Astrocyte (in vitro differentiated cells and primary cell): ENCODE measurements at places on chromosomes 1 and 21.

DNA sequence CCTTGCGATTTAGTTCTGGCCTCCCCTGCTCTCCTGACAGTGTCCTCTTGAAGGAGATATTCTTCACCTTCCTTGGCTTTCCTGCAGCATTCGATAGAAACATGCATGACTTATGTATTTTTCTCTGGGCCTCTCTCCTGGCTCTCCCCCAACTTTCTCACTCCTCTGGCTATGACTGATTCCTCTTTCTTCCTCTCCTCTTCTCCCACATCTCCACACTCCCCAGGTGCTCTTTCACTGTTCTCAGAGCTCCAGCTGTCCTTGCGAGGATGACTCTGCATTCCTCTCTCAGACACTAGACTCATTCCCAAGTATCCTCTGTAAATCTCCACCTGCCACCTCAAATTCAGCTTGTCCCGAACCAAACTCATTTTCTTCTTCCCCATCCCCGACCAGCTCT, 18.0 kb downstream of the LRRC42 start:
- H3K27ac ChIP-seq, result no peak overlapping the region
- H3K4me3 ChIP-seq, result no peak overlapping the region
- H3K36me3 ChIP-seq, result peaks cover 51% of the 10 kb centered on the region
- peaks cover 8% of the 10 kb centered on the region for H3K4me1 ChIP-seq

GRCh38 chr1:228404107-228404720, 2.4 kb downstream of the TRIM11 start:
- H3K27ac ChIP-seq, result no peak overlapping the region
- H3K36me3 ChIP-seq, result peaks cover 5% of the 10 kb centered on the region
- H3K27me3 ChIP-seq, result no peaks in the 10 kb centered on the region
- no peak overlapping the region for H3K4me3 ChIP-seq

GRCh38 chr1:31872658-31873636, 57.1 kb upstream of the SPOCD1 start:
- H3K27ac ChIP-seq, result no peak overlapping the region
- no peak overlapping the region for H3K4me3 ChIP-seq
- DNase-seq, result no peak

- H3K36me3 ChIP-seq, result no peaks in the 10 kb centered on the region
- DNase-seq, result no peak
- no peak overlapping the region for H3K4me3 ChIP-seq
- no peak overlapping the region for H3K27ac ChIP-seq
- H3K4me1 ChIP-seq, result peaks cover 20% of the 10 kb centered on the region
- no peaks in the 10 kb centered on the region for H3K27me3 ChIP-seq
These were observed 54.4 kb upstream of the ADARB1 start for GRCh38 chr21:45019887-45020537.

GRCh38 chr1:31483012-31483946, 70.3 kb downstream of the SERINC2 start:
- DNase-seq, result peak; percentile 95
- no peak overlapping the region for H3K4me3 ChIP-seq
- H3K36me3 ChIP-seq, result no peaks in the 10 kb centered on the region
- H3K4me1 ChIP-seq, result no peaks in the 10 kb centered on the region
- H3K27ac ChIP-seq, result no peak overlapping the region
- H3K27me3 ChIP-seq, result peaks cover 3% of the 10 kb centered on the region

GRCh38 chr1:52139817-52140540, 1.9 kb upstream of the ZFYVE9 start:
- H3K4me1 ChIP-seq, result peaks cover 5% of the 10 kb centered on the region
- no peak overlapping the region for H3K4me3 ChIP-seq
- no peaks in the 10 kb centered on the region for H3K27me3 ChIP-seq
- peak; percentile 82 for DNase-seq
- H3K36me3 ChIP-seq, result no peaks in the 10 kb centered on the region
- peak overlapping the region; percentile 7 for H3K27ac ChIP-seq

DNA sequence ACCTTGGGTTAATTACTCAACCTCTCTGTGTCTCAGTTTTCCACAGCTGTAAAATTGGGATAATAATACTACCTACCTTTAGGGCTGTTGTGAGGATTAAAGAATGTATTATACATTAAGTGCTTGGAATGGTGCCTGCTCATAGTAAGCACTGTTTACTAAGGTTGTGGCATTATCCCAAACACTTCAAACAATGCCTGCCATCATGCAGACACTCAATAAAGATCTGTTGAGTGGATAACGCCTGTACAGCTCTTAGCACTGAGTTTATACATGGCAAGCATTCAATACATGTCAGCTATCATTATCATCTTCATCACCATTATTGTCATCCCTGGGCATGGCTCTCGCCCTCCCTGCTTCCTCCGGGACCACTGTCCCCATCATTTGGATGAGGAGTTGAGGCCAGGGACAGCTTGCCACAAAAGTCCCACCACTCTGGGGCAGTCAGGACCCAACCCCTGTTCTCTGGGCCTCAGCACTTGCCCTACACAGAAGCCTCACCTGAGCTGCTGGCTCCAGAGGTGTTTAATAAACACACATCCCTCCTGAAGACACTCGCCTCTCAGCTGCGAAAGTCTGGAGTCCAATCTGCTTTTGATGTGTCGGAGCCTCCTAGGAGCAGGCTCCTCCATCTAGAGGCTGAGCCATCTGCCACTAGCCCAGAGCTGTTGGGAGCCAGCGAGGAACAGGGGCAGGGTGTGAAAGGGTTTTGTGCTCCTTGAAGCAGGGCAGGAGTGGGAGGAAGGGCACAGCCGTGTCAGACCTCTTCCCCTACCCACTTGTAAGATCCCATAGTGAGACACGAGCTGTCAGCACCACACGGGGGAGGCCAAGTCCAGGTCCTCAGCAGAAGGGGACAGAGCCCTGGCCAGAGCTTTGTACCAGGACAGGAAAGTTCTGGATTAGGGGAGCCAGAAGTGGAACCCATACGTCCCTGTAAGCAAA, 80.9 kb upstream of the ZC3H12A start:
- H3K27me3 ChIP-seq, result peaks cover 7% of the 10 kb centered on the region
- no peak overlapping the region for H3K4me3 ChIP-seq
- DNase-seq, result no peak
- no peak overlapping the region for H3K27ac ChIP-seq
- H3K36me3 ChIP-seq, result no peaks in the 10 kb centered on the region
- H3K4me1 ChIP-seq, result no peaks in the 10 kb centered on the region

DNA sequence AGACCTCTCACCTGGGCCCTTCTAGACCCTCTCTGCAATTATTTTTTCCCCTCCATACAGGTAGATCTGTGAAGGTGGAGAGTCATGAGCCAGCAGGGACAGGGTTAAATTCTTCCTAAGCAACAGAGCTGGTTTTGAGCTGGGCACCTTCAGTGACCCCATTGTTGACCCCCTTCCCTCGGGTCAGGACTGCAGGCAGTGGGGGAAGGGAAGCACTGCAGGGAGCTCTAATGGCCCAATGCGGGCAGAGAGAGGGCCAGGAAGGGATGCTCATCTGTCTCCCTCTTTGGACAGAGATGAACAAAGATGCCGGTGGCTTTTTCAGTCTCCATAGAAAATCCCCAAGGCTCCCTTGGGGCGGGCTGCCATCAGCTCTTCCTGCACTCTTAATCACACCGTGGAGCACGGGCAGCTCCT, 21.4 kb downstream of the SOX13 start:
- no peaks in the 10 kb centered on the region for H3K27me3 ChIP-seq
- no peak overlapping the region for H3K4me3 ChIP-seq
- no peak overlapping the region for H3K27ac ChIP-seq

- H3K4me3 ChIP-seq, result peak overlapping the region; percentile 20
- peaks cover 22% of the 10 kb centered on the region for H3K4me1 ChIP-seq
- H3K27ac ChIP-seq, result peak overlapping the region; percentile 94
These were observed 95.7 kb upstream of the VANGL1 start for GRCh38 chr1:115545791-115546733.

GRCh38 chr1:153612755-153613331, at the start of gene S100A16:
Gene S100A16 (minus strand): TSS chr1:153613137. CDS start chr1:153608151, 4,986 bp downstream.
- H3K36me3 ChIP-seq, result peaks cover under 1% of the 10 kb centered on the region
- H3K27ac ChIP-seq, result peak within 1 kb of the TSS; percentile 89
- no peaks in the 10 kb centered on the region for H3K27me3 ChIP-seq
- peaks cover 44% of the 10 kb centered on the region for H3K4me1 ChIP-seq
- peak; percentile 57 for DNase-seq

DNA sequence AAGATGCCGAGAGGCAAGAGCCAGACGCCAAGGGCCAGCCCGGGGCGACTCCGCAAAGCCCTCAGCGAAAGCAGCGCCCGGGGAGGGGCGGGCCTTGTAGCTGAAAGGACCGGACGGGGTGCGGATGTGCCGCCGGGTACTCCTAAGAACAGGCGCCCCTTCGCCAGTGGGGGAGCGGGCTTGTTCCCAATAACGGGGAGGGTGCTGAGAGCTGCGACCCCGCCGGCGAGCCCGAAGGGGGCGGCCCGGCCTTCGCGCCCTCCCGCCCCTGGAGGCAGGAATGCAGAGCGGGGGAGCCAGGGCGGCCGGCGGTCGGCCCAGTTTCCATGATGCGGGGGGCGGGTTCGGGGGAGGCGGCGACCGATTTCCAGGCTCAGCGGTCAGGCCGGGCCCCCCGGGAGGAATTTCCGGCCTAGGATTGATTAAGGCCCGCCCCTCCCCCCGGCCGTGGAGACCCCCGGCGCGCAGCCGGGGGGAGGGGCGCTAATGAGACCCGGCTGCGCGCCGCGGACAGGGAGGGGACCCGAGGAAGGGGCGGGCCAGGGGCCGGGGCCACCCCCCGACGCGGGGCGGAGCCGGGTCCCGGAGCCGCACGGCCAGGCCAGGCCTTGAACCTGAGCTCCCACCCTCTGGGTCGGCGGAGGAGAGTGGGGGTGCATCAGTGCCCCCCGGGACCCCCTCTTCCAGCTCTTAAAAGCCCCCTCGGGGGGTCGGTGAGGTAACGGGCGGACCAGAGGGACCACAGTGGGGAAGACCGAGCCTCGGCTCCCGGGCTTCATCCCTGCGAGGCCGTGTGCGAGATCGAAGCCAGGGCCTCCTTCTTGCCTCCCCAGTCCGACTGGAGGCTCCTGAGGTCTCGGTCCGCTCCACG, 898 bp upstream of the TMEM200B start:
- H3K36me3 ChIP-seq, result no peaks in the 10 kb centered on the region
- peak; percentile 60 for DNase-seq
- peak overlapping the region; percentile 87 for H3K27ac ChIP-seq
- H3K27me3 ChIP-seq, result peaks cover 4% of the 10 kb centered on the region

DNA sequence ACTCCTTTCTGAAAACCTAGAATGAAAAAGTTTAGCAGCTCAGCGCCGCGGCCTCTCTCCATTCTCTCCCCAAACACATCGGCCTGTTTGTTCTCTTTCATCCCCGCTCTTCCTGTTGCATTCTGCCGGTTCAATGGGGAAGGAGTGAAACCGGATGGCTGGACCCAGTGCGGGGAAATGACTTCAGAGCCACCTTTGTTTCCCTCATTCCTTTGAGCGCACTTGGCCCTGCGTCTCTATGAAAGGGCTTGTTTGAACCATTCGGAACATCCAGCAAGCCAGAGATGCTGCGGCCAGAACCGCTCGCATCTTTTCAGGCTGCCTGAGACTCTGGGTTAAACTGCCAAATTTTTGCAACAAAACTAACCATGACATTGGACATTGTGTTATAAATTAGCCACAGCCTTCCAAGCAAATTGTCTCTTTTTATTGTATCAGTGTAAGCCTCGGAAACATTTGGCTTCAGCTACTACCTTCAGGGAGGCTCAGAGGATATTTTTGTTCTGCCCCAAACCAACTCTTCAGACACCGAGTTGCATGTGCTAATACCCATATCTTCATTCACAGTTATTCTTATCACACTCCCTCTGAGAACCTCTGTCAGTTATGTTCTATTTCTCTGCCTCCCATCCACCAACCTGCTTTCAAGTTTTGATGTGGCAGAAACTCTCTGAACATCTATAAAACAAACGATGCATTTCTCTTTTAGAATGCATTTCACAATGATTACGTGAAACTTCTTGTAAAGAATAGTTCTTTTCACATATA, 5.1 kb upstream of the OLIG1 start:
- H3K27ac ChIP-seq, result no peak overlapping the region
- no peaks in the 10 kb centered on the region for H3K4me1 ChIP-seq
- no peak overlapping the region for H3K4me3 ChIP-seq
- DNase-seq, result no peak

DNA sequence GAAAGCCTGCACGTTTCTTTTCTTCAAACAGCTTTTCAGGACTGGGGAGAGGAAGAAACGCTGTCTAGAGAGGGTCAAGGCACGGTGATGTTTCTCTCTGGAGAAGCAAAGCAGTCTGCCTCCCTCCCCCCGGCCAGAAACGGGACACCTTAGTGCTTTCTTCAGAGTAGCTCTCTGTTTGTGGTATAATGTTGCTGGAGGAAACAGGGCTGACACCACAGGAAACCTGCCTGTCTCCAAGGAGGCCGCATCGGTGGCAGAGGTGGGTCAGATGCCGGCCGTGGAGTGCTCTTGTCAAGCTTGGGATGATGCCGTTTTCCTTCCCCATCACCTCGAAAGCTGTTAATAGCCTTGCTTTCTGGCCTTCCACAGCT, 139.4 kb downstream of the DHRS3 start:
- H3K4me1 ChIP-seq, result peaks cover 65% of the 10 kb centered on the region
- no peaks in the 10 kb centered on the region for H3K36me3 ChIP-seq
- no peaks in the 10 kb centered on the region for H3K27me3 ChIP-seq

GRCh38 chr1:3778590-3779264, 6.2 kb downstream of the SMIM1 start:
- no peak overlapping the region for H3K4me3 ChIP-seq
- no peak overlapping the region for H3K27ac ChIP-seq
- H3K4me1 ChIP-seq, result peaks cover 11% of the 10 kb centered on the region
- H3K27me3 ChIP-seq, result no peaks in the 10 kb centered on the region
- H3K36me3 ChIP-seq, result peaks cover 25% of the 10 kb centered on the region
